NCI-H2107 (cell line): ENCODE measurements at places on chromosomes 3 and 15.

DNA sequence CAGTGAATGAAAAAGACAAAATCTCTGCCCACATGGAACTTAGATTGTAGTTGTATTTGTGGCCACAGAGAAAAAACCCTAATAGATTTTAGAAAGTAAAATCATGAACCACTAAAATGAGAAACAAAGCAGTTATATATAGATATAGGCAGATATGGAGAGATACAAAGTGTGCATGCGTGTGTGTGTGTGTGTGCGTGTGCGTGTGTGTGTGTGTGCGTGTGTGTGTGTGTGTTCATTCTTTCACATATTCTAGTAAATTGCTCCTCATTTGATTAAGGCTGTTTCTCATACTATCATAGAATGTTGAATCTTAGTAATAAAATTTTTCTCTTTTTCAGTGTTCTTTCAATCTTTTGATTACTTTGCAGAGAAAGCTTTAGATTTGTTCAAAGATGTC, 118.6 kb downstream of the DNAJB8 start:
- no peak for DNase-seq

- no peak for DNase-seq
These were observed 11.7 kb upstream of the KPNA4 start for GRCh38 chr3:160577093-160577492.

DNA sequence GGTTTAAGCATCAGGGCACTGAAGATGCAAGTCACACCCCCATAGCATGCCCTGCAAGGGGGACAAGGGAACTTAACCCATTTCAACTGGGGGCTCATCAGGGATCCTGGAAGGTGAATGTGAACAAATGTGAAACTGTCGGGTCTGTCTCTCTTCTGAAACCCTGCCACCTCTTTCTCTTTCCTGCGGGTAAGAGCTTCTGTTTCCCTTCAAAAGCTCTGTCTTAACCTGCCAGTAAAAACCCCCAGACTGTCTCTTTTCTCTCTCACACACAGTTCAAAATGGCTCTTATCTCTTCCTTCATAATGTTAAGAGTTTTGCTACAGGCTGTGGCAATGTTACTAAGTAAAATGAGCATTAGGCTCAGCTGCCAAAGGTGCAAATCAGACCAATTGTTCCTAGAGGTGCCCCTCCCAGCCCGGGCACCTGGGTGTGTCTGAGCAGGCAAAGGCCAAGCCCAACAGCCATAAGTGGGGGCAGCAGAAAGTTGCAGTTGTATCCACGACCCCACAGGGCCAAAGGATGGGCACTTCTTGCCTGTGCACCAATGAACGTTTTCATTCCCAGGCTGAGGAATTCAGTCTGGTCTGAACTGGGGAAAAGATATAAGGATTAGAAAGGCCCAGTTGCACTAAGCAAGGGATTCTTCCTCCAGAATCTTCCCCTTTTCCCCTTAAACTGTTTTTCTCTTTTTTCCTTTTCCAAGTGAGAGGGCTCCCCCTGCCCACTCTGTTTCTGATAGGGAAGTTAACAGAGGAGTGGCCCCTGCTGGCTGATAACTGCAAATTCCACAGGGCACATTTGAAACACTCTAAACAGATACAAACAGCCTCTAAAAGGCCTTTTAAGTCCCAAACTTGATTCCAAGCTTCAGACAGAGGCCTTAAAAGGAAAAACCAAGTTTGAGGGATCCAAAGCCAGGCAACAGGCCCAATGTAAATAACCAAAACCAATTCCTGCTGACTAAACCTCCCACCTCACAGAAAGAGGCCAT, 113.8 kb upstream of the EPHA6 start:
- DNase-seq = no peak

DNA sequence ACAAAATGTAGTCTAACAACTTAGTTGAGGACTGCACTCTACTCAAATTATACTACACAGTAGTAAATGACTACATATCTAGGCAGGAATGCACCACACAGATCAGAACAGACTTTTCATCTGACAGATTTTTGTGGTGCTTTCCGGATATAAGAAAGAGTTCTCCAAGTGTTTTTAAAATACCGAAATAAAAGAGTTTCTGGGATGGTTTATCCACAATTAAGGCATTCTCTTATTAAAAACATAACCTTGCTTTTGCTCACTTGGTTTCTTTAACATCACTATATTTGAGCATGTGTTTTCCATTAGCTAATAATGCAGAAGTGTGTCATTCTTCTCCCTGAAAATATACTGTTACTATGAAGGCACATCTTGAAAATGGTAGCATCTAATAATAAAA, 132.9 kb downstream of the MAGI1 start:
- DNase-seq = no peak
